Neuronal stem cell (in vitro differentiated cells): ENCODE measurements at places on chromosomes 12 and 14.

- H3K4me3 ChIP-seq = peak overlapping the region; percentile 73
- H3K4me1 ChIP-seq = peaks cover 5% of the 10 kb centered on the region
- no peak overlapping the region for H3K27ac ChIP-seq
- peak; percentile 17 for DNase-seq
- peaks cover 31% of the 10 kb centered on the region for H3K27me3 ChIP-seq
These were observed 671 bp downstream of the SPTB start for GRCh38 chr14:64878837-64879634.

DNA sequence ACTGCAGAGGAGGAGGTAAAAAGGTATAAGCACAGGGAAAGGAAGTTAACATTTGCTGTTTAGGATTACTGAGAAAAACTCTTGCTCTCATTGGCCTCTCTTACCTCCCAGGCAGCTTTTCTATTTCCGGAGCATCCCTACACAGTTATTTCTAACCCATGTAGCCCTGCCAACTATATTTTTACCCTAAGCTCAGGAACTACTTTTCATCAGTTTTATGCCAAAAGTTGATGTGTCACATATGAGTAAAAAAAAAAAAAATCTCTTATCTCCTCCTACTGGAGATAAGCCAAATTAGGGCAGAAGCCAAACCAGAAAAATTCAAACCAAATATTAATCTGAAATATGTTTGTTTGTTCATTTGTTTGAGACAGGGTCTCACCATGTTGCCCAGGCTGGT lies 34.4 kb upstream of the PSMA6 start:
- no peak for DNase-seq
- H3K27ac ChIP-seq = no peak overlapping the region
- H3K4me1 ChIP-seq = no peaks in the 10 kb centered on the region
- H3K36me3 ChIP-seq = peaks cover 5% of the 10 kb centered on the region
- no peaks in the 10 kb centered on the region for H3K27me3 ChIP-seq

GRCh38 chr12:27555925-27556778 lies 32.1 kb downstream of the PPFIBP1 start:
- no peak for DNase-seq
- no peaks in the 10 kb centered on the region for H3K36me3 ChIP-seq
- no peaks in the 10 kb centered on the region for H3K27me3 ChIP-seq
- H3K27ac ChIP-seq = no peak overlapping the region

DNA sequence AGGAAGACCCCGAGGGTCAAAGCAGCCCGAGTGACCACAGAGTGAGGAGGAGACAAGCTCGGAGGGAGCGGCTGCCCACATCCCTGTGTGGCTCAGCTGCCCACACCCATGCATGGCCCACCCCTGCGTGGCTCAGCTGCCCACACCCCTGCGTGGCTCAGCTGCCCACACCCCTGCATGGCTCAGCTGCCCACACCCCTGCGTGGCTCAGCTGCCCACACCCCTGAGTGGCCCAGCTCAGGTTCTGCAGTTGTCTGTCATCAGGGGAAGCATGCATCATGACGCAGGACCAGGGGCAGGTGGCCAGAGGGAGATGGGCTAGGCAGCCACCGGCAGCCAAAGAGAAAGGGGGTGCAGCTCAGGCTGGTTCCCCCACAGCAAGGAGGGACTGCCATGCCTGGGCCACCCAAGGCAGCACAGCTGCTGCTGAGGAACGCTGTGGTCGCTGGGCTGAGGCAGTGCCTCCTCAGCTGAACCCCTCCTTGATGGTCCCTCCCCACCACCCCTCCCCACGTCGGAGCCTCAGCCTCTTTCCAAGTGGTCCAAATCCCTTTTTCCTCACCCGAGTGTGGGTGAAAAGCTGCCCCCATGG lies 33.3 kb upstream of the NUDT14 start:
- H3K36me3 ChIP-seq = peaks cover 45% of the 10 kb centered on the region
- DNase-seq = no peak
- H3K4me1 ChIP-seq = no peaks in the 10 kb centered on the region
- H3K27ac ChIP-seq = no peak overlapping the region
- no peaks in the 10 kb centered on the region for H3K27me3 ChIP-seq
- H3K4me3 ChIP-seq = no peak overlapping the region

- H3K27me3 ChIP-seq = no peaks in the 10 kb centered on the region
- no peak overlapping the region for H3K4me3 ChIP-seq
- peaks cover 6% of the 10 kb centered on the region for H3K4me1 ChIP-seq
- no peaks in the 10 kb centered on the region for H3K36me3 ChIP-seq
These were observed 235.2 kb upstream of the CRY1 start for GRCh38 chr12:107328442-107329133.

GRCh38 chr14:90105756-90106155 lies 44.0 kb downstream of the KCNK13 start:
- H3K36me3 ChIP-seq = no peaks in the 10 kb centered on the region
- no peaks in the 10 kb centered on the region for H3K27me3 ChIP-seq
- no peak overlapping the region for H3K27ac ChIP-seq
- DNase-seq = no peak
- no peak overlapping the region for H3K4me3 ChIP-seq

DNA sequence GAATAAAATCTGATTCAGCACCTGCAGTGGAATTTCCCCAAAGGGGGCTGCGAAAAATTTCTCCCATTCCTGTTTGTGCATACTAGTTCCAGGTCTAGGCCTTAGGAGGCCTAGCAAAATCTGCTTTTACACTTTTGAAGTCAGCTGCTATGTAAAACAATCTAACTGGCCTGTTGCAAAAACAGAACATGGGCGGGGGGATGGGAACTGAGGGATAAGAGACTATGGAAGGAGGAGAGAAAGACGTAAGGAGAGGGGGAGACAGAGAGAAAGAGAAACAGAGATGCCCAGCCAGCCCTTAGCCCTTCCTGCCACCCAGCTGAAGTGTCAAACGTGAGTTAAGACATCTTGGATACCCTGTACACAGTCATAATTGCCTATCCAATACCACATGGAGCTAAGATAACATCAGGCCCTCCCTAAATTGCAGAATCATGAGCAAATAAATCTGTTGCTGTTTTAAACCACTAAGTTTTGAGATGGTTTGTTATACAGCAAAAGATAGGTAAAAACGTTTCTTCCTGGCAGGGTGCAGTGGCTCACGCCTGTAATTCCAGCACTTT lies 45.6 kb downstream of the SPTLC2 start:
- no peak for DNase-seq
- H3K4me3 ChIP-seq = no peak overlapping the region
- H3K36me3 ChIP-seq = peaks cover 42% of the 10 kb centered on the region
- no peak overlapping the region for H3K27ac ChIP-seq

DNA sequence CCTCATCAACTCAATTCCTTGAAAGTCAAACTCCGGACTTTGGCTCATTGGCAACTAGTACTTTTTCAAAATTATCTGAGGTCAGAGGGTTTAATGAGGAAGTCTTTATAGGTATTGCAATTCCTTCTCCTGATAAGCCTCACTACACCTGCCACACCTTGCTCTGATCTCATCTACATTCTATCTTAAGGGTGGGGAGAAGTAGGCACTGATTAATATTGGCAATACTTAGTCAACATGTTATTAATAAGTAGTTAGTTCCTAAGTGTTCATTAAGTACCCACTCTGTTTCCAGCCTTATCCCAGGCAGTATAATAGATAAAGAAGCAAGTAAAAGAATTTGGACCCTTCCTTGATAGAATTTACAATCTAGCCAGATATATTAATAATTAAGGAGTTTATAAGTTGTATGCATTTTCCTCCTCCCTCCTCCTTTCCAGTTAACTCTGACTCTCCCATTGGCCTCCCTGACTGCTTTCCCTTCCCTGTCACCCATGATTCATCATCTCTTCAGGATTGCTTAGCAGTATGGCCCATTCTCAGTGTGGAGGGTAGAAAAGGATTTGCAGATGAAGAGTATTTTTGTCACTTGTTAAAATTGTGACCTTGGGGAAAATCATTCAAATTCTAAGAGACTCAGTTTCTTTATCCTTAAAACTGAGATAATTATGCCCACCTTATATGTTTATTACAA lies 231.0 kb upstream of the ATP2B1 start:
- no peak for DNase-seq
- no peaks in the 10 kb centered on the region for H3K27me3 ChIP-seq
- H3K27ac ChIP-seq = no peak overlapping the region
- H3K4me1 ChIP-seq = peaks cover 6% of the 10 kb centered on the region

- DNase-seq = no peak
- no peak overlapping the region for H3K27ac ChIP-seq
- H3K36me3 ChIP-seq = no peaks in the 10 kb centered on the region
- H3K4me1 ChIP-seq = no peaks in the 10 kb centered on the region
These were observed 122.0 kb downstream of the KCNC2 start for GRCh38 chr12:75087654-75088053.

DNA sequence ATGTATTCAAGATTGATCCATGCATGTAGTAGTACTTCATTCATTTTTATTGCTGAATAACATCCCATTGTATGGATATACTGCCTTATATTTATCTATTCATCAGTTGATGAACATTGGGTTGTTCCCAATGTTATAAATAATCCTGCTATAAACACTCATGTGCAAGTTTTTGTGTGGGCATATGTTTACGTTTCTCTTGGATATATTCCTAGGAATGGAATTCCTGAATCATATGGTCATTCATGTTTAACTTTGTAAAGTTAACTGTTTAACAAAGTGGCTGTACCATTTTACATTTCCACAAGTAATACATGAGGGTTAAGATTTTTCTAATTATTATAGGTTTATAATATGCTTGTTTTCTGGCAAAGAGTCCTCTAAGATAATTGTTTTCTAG lies 1568.2 kb upstream of the SEL1L start:
- no peaks in the 10 kb centered on the region for H3K36me3 ChIP-seq
- no peak overlapping the region for H3K27ac ChIP-seq
- H3K27me3 ChIP-seq = no peaks in the 10 kb centered on the region
- H3K4me3 ChIP-seq = no peak overlapping the region
- DNase-seq = no peak
